ENCODE measurements at places on chromosomes 5 and 9.
A peak's percentile ranks its signal among the peaks of the same experiment; 100 is the strongest.

- no peak for DNase-seq
These were observed 25.6 kb downstream of the GOLGA2 start for GRCh38 chr9:128249908-128250838.

DNA sequence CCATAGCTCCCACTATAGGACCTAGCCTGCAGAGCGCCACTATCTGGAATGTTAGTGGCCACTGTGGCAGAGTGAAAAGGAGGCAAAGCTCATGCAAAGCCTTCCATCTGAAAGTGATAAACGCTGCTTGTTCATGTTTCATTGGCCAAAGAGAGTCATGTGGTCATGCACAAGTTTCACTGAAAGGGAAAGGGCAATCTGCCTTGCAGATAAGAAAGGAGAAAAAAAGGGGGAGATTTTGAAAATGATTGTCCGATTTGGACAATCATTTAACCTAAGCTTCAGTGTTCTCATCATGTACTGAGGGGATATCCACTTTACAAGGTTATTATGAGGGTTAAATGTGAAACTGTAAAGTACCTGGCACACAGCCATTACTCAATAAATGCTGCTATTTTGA lies 9.0 kb upstream of the MOB3B start:
- no peak for DNase-seq

- DNase-seq: no peak
These were observed 16.6 kb downstream of the TUT7 start for GRCh38 chr9:86337469-86338108.

GRCh38 chr5:177446200-177447065 lies at the start of gene PRR7:
Gene PRR7 (plus strand): TSS chr5:177446814. CDS start chr5:177455068, 8,254 bp downstream.
- peak; percentile 49 for DNase-seq

DNA sequence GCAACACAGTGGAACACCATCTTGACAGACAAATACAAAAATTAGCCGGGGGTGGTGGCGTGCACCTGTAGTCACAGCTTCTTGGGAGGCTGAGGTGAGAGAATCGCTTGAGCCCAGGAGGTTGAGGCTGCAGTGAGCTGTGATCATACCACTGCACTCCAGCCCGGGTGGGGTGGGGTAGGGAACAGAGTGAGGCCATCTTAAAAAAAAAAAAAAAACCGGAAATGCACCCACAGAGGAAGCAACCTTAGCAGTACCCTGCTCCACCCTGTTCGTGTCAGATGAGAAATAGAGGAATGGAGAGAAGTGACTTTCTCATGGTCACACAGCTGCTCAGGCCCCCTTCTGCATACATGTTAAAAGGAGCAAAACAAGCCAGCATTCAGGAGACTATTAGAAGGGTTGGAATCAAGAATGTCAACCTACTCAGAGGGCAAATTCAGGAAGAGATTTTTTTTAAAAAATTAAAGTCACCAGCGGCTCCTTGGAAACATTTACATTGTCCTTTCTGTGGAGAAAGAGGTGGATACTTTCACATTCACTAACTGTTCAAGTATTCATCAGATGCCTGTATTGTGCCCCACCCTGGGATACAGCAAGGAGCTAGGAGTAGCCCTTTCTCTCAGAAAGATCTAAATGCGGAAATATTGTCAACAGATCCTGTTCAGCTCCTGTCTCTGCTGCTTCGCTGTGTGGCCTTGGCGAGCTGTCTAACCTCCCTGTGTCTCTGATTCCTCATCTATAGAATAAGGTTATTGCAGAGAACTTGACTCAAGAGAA lies 41.0 kb downstream of the CYFIP2 start:
- no peak for DNase-seq

DNA sequence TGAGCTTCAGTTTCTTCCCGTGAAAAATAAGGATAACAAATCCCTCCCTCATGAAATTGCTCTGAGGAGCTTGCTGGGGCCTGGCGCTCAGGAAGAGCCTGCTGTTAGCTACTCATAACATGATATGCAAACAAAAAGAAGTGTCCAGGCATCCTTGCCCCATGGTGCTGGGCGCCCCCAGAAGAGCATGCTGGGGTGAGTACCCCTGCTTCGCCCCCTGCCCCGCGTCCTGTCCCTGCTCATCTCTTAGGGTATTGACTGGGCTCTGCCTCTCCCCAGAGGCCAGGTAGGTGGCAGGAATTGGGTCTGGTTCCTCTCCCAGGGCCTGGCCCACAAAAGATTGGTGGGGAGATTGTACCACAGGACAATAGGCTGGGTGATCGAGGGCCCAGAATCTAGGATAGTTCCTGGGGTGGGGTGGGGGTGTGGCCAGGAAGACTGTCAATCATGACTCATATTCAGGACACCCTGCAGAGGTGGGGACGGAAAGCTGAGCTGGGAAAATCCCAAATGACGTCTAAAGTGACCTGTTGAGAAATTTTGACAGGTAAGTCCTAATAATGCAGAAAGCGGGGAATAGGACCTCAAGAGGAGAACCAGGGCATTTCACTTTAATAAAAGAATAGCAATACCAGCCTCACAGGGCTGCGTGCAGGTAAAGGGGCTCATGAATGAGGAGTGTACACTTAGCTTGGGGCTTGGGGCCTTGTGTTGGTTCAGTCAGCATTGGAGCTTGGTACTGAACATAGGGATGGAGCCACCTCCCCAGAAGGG lies 8.9 kb downstream of the PITX1 start:
- DNase-seq: peak; percentile 37

DNA sequence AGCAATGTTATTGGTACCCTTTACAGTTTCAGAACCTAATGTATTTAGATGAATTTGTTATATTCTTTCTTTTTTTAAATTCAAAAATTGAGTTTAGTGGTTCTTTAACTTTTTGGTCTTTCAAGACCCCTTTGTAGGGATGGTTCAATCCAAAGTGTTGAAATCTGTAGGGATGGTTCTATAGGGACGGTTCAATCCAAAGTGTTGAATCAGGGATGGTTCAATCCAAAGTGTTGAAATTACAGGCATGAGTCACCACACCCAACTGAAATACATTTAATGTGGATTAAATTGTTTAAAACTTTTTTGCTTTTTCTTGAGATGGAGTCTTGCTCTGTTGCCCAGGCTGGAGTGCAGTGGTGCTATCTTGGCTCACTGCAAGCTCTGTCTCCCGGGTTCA lies 30.6 kb downstream of the SNX2 start:
- DNase-seq: no peak
